ENCODE measurements at places on chromosomes 11 and 22. TPM values are rescaled to one million over a fixed set of nuclear protein-coding genes. Genes with fewer than 3 reads are reported as not detected.

DNA sequence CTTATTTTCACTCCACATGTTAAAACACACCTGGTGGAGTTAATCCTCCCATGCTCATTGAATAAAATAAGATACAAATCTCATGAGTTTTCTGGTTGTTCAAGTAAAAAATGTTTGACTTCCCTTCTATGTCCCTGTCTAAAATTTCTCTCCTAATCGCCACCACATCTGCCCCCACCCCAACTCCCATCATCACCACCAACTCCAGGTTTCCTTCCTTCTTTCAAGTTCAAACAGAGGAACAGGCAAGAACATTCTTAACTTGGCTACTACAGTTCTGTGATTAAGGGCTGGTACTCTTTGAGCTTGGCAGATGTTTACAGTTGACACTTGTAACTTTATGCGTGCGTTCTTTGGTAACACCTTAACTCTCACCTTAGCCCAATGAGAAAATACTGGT lies 9.1 kb upstream of the PSMA1 start:
- DNase-seq = no peak

GRCh38 chr11:34091825-34092224 lies 13.6 kb upstream of the NAT10 start:
- DNase-seq = no peak

Gene RASL10A
- 0.12 TPM for total RNA-seq

- DNase-seq = no peak
These were observed 110.0 kb upstream of the GAL start for GRCh38 chr11:68574308-68574707.

Gene IL10RA
- 0.46 TPM for total RNA-seq

Gene TESMIN
- total RNA-seq = 7.5 TPM

DNA sequence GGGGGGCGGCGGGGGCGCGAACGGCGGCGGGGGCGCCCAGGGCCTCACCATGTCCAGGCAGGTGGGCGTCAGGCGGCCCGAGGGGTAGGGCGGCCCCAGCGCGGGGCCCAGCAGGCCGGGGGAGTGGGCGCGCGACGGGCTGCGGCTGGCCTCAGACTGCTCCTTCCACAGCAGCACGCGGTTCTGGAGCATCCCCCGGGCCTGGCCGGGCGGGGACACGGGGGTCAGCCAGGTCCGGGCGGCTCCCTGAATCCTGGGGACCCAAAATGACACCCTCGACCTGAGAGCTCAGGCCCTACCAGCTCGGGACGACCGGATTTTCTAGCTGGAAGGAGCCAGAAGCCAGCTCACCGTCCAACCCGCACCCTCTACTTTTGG lies 5.5 kb upstream of the SLC16A8 start:
- no peak for DNase-seq

DNA sequence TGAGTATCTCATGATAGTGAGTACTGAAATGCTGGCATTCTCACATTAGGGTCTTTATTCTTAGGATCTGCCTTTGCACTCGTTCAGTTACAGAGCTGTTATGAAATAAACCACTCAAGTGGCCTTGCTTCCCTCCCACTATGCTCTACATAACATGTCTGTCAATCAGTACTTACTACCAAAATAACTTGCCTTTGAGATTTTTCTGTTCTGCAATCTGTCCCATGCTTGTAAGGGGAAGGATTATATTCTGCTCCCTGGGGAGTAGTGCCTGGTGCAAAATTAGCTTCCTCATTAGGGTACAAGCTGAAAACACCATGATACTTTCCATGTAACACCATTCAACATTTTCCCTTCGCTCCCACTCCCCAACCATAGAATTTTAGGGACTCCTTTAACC lies 1.9 kb upstream of the GRAP2 start:
- no peak for DNase-seq

- DNase-seq = no peak
These were observed 14.6 kb downstream of the MRGPRF start for GRCh38 chr11:68998390-68998911.

Gene OR2AG2
- total RNA-seq = 0.14 TPM

- no peak for DNase-seq
These were observed 17.4 kb upstream of the OR10A5 start for GRCh38 chr11:6828103-6828502.

- DNase-seq = no peak
These were observed 321.6 kb downstream of the GRM5 start for GRCh38 chr11:88744140-88744539.

GRCh38 chr11:34614344-34615104 lies 6.4 kb upstream of the EHF start:
- DNase-seq = no peak

DNA sequence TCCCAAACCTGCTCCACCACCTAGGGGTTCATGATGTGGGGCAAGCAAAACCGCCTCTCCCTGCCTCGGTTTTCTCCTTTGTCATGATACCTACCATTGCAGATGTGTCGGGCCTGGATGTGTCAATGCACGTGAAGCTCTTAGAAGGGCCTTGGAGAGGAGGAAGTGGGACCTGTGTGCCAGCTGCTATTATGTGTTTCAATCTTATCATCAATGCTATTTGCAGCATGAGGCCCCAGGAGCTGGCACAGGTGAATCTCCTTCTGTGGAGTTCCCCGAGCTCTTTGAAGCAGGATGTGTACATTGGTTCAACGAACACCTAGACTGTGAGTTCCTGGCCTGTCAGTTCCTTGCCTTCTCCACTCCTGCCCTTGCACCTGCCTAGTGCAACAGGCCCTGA lies 331.6 kb downstream of the CTTN start:
- no peak for DNase-seq

DNA sequence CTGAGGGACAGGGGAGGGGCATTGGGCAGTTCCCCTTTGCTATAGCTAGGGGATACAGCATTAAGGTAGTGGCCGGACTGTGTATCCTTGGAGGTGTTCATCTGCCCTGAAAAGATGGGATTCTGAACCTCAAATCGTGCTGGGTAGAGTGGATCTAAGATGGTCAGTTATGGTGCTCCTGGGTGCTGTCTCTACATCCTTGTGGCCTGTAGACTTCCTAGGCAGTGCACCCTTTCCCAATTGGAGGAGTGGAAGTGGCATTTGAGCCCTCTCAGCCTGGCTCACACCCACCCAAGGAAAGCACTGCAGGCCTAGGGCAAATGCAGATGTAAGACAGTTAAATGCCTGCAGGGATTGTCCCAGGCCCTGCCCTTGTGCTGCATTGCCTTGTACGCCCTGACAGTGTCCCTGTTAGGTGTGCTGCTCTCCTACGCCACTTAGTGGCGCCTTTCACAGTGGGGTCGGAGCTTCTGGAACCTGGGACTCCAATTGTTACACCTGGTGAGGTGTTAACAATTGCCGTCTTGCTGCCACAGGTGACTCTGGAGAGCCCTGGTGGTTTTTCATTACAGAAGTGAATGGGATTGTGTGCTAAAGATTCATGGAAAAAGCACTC lies 35.0 kb downstream of the PPFIBP2 start:
- no peak for DNase-seq

GRCh38 chr22:21593406-21594232 lies 26.1 kb downstream of the UBE2L3 start:
- no peak for DNase-seq

GRCh38 chr11:3000032-3000961 lies 8.2 kb upstream of the NAP1L4 start:
- DNase-seq = no peak

Gene PPP6R3
- total RNA-seq = 85.9 TPM

DNA sequence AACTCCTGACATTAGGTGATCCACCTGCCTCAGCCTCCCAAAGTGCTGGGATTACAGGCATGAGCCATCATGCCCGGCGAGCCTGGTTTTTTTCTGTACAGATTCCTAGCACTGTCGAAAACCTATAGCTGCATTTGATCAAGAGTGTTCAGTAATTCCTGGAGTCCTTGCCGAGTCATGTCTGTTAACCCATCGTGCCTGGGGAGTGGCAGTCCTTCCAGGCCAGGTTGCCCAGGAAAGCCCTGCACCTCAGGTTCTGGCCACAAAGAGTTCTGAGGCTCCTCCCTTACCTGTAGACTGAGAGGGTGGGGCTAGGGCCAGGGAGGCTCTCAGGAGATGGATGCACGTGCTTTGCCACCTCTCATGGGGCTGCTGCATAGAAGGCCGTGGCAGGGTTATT lies 17.0 kb downstream of the YDJC start:
- no peak for DNase-seq

Gene CRACR2B
- 55.7 TPM for total RNA-seq

- DNase-seq = no peak
These were observed 4.3 kb upstream of the TEAD1 start for GRCh38 chr11:12669930-12670329.

Gene LMO2
- 3.3 TPM for total RNA-seq

DNA sequence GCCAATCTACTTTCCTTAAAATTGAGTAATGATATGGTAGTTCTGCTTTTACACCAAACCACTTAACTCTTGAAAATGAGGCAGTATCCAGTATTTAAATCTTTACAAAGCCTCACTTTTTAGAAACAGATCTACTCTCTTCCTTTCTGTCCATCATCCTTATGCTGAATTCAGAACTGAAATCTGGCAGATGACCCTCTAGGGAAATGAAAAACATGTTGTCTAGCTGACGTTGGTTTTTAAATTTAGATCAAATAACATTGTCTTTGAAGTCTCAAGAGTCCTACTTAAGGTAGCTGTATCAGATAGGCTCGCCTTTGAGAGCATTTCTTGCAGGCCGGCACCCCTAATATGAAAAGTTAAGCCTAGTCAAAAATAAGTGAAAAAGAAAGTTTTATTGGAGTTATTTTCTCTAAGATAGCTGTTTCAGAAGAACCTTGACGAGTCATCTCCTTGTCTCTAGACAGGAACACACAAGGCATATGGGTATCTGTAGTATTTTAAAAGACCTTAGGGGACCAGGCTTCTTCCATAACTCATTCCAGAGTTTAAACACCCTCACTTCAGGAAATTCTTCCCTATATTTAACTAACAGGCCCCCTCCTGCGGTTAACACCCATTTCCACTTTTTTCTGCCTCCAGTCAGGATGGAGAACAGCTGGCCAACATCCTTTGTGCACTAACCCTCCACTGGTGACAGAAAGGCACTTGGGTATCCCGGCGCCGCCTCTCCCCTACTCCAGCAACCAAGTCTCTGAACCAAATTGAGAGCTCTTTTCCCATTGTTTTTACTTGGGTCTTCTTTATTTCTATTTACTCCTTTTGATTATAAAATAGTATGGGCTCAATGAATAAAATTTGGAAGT lies 81.2 kb downstream of the WNT11 start:
- no peak for DNase-seq

- DNase-seq = no peak
These were observed 331.4 kb upstream of the RAG2 start for GRCh38 chr11:36929401-36929800.

Gene SMC1B
- total RNA-seq = not detected

GRCh38 chr11:101668236-101668635 lies 84.4 kb upstream of the TRPC6 start:
- no peak for DNase-seq

Gene A4GALT
- 16.2 TPM for total RNA-seq

DNA sequence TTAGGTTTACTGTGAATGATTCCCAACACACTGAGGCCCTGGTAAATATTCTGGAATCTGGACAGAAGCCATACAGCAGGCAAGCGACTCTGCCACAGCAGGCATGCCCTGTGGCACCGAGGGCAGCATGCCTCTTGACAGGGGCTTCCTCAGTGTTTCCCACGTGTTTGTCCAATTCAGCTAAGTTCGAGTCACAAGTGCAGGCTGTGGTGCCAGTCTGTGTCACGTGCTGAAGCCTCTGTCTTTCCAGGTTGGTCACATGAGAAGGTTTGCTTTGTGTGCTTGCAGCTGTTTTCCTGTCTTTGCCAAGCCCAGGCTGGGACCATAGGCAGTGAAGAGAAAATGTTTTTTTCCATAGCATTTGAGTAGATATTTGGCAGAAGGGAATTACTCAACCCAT lies 2.4 kb upstream of the PPFIBP2 start:
- no peak for DNase-seq

Gene OR52N4
- total RNA-seq = not detected

Gene PARVG
- not detected for total RNA-seq

DNA sequence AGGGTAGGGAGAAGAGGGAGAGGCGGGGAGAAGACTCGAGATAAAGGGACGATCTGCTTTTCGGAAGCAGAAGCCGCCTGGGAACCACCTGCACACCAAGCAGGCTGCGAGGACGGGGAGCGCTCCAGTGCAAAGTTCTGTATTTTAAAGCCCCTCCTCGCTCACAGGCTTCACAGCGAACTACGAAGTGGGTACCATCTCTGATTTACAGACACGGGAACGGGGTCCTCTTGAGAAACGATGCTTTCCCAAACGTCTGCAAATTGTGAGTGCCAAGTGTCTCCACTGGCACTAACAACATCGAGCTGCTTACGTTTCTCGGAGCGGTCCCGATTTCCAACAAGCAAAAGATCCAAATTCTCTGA lies 700 bp upstream of the STX3 start:
- no peak for DNase-seq

- no peak for DNase-seq
These were observed 94.6 kb upstream of the CD82 start for GRCh38 chr11:44470854-44471253.

Gene OR4A47
- 0.14 TPM for total RNA-seq

- DNase-seq = no peak
These were observed 27.2 kb downstream of the GRAMD1B start for GRCh38 chr11:123457187-123457770.

Gene UPK3A
- 2.0 TPM for total RNA-seq

DNA sequence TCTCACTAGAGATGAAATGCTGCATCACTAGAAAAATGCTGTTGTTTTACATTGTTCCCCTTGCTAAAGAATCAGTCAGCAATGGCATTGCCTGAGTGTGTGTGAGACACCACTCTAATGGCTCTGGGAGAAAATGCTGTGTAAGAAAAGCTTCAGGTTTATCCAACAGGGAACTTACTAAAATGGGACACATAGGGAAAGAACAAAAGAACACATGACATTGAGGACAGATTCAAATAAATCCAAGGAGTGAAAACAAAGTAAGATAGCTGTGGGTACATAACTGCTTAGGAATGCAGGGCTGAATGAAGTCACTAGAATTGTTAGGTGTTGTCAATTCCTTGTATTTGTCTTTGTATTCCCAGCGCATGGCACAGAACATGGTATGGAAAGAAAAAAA lies 24.2 kb downstream of the BLID start:
- no peak for DNase-seq

DNA sequence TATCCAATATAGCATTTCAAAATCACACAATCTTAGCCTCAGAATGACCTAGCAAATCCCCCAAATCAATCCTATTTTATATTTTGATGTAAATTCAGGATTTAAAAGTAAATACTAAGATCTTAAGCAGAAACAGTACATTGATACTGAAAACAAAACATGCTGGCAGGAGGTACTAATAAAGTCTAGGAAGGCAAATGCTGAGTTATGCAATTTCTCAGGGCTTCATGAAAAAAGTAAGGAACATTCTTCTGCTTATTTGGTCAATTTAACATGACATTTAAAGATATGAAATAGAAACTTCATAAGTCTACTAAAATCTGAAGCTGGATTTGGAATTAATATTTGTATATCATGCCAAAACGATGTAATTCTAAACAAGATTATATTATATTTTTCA lies 153.3 kb downstream of the SWAP70 start:
- no peak for DNase-seq

Gene PATE4
- not detected for total RNA-seq

GRCh38 chr11:65500387-65501185 lies 1.7 kb downstream of the MALAT1 start:
- no peak for DNase-seq

GRCh38 chr11:43377389-43377788 lies 18.7 kb downstream of the TTC17 start:
- no peak for DNase-seq
